ENCODE measurements at places on chromosomes 7 and 10.

DNA sequence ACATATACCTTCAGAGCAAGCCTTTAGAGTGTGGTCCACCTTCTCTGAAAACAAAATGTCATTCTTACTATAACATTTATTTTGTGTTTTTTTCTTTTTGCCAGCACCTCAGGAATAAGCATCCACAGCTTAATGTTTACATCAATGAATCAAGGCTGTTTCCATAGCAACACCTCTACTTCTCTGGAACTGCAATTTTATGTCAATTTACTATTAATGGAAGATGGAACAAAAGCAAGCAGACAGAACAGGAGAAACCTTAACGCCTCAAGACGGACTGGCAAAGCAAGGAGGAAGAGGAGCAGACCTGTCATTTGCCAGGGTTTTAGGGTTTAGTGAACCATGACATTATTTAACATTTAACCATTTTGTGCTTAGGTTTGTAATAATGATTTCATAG, 63.1 kb downstream of the PRR15 start:
- no peak for DNase-seq

DNA sequence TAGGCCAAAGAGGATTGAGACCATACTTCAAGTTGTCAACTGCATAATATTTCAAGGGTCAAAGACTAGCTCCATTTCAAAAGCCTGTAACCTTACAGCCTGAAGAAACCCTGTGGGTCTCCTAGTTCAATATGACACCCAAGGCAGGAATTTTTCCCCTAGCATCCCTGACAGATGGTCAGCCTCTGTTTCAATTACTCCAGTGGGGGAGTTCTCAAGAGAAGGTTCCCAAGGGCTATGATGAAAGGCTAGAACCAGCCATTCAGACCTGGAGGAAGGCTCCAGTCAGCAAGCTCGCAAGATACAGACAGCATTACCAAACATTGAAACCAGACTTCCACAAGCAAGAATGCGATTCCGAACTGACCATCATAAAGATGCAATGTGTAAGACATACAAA, 1.6 kb downstream of the HTR7 start:
- no peak for DNase-seq

DNA sequence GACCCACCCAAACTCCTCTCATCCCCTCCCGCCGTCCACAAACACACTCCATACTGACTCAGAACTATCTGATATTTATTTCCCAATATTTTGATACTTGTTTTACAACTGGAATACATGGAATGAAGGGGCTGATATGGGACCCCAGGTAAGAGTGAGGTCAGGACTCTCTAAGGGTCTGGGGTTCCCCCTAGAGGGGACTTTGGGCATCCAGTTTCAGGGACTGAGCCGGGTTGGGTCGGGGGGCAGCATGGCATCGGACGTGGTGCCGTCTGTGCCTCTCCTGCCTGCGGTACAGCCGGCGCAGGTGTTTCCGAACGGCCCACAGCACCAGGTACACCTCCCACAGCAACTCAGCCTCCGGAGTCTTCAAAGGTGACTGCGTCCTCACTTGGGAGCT, 7.5 kb downstream of the SPACDR start:
- DNase-seq: no peak

DNA sequence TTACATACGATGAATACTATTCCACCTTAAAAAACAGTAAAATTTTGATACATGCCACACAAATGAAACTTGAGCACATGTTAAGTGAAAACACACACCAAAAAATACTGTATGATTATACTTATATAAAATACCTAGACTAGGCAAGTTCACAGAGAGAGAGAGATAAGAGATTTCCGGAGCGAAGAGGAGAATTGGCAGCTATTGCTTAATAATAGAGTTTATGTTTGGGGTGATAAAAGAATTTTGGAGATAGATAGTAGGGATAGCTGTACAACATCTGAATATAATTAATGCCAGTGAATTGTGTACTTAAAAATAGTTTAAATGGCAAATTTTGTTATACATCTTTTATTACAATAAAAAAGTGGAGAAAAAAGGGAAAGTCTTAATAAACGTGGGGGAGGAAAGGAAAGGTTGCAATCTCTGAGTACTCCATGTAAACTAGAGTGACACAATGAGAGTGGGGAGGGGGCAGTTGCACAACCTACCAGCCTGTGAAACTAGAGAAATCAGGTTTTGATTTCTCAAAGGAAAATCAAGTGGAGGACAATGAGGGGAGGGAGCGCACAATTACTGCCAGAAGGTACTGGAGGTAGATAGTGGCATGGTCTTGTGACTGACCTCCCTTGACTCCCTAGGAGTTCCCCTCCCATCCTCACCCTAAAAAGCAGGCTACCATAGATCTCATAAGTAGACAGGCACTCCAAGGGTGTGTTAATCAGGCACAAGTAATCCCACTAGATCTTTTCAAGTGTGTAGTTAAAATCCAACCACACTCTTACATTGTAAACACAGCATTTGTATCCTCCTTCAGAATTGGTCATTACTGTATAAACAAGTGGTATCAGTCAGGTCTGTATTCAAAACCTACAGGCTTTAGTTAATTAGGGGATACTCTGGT, 31.6 kb upstream of the ANK3 start:
- no peak for DNase-seq

GRCh38 chr10:36119455-36119854, 477.4 kb upstream of the FZD8 start:
- no peak for DNase-seq

DNA sequence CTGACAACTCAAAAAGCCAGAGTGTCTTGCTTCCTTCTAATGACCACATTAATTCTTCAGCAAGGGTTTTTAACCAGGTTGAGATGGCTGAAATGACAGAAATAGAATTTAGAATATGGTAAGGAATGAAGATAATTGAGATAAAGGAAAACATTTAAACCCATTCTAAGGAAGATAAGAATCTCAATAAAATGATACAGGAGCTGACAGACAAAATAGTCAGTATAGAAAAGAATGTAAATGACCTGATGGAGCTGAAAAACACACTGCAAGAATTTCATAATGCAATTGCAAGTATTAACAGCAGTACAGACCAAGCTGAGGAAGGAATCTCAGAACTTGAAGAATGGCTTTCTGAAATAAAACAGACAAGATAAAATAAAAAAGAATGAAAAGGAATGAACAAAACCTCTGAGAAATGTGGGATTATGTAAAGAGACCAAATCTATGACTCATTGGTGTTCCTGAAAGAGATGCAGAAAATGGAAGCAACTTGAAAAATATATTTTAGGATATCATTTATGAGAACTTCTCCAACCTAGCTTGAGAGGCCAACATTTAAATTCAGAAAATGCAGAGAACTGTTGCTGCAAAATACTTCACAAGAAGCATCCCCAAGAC, 87.1 kb downstream of the SAMD9 start:
- DNase-seq: no peak

Data from NCI-H2081 treated with DMSO at 0.1 percent for 48 hours (cell line).